ENCODE measurements at places on chromosomes 12 and 14.

DNA sequence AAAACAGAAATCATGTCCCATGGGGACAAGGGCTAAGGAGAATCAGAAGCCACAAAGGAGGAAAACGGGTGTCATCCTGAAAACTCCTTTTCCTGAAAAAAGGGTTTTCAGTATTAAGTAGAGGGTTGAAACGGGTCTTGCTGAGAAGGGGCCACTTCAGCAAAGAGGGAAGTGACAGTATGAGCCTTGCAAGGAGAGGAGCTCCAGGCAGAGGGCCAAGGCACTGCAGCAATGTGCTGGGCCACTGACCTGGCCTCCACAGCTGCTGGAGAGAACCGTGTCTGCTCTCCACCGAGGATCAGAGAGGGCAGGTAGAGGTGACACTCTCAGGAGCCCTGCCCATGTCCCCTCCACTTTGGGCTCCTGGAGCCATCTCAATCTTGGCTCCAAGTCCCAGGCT is 103.3 kb downstream of the NCOR2 start:
- DNase-seq, result no peak

DNA sequence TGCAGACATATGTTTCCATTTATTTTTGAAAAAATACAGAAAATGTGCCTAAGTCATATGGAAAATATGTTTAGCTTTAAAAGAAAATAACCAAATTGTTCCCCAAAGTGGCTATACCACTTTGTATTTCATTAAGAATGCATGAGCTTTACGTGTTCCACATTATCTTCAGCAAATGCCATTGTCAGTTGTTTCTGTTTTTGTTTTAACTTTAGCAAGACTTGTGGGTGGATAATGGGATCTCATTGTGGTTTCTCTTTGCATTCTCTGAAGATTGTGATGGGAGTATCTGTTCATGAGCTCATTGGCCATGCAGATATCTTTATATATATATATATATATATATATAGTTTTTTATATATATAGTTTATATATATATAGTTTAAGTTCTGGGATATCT is 181.5 kb downstream of the CCER1 start:
- no peak for DNase-seq

GRCh38 chr14:99515301-99516155 is 34.3 kb downstream of the CCNK start:
- DNase-seq, result no peak

GRCh38 chr12:117284140-117284539 is 77.3 kb downstream of the NOS1 start:
- DNase-seq, result no peak

DNA sequence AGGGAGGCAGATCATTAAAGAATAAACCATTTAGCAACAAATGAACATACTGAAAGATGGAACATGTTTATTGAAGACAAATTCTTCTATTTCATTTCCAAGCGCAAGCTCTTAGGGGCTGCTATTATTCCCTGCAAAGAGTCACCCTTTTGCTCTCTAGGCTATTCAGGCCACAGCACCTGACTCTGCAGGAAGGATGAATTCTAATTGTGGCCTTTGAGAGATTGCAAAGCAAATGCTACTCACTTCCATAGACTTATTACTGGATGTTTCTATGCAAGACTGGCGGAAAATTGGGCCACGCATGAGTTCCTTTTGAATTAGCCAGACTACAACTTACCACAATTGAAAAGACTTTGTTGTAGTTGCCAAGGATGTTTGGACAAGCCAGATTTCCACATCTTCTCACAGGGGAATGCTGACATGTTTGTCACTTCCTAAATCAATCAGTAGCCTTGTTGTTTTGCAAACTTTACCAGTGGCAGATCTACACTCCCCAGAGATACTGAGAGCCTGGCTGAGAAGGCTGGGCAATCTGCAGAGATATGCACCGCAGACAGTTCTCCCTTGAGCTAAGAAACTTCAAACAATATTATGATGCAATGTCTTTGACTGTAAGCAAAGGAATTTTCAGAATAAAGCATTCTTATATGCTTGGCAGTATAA is 334.3 kb upstream of the SYT1 start:
- DNase-seq, result no peak

- DNase-seq, result no peak
Measured at GRCh38 chr12:126084480-126084879, 1019.2 kb downstream of the AACS start.

- peak; percentile 70 for DNase-seq
Measured at GRCh38 chr12:21656905-21657325, 727 bp downstream of the LDHB start.
